CD14-positive monocyte (primary cell): ENCODE measurements at places on chromosomes 2 and 18. TPM values are rescaled to one million over a fixed set of nuclear protein-coding genes. Genes with fewer than 3 reads are reported as not detected.

Gene ANKRD29
- not detected for polyA plus RNA-seq

DNA sequence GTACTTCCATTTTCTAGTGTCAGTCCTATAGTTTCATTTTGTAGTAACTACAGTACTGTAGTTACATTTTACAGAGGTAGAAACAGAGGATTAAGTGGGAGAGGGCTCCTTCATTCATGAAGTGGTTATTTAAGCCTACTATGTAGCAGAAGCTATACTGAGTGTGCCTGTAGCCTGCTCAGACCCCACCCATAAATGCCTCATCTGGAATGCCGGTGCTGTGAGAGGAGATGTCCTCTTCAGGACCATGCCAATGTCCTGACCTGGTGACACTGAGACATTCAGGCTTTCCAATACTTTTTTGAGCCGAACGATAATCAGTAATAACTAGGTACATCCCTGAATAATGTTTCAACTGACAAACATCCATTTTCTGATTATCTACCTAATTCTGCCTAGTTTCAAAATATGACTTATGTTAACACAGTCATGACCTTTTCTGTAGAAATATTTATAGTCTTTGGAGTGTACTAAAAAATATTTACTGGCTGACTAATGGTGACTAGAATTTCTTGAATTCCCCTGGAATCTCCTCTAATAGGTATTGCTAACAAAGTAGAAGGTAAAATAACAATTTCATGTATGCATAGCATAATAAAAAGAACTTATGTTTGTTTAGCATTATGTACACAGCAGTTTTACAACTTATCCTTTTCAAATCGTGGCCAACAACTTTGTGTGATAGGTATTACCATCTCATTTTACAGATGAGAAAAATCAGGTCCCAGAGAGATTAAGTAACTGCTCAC, 10.2 kb upstream of the ARHGAP28 start:
- DNase-seq, result no peak
- H3K27me3 ChIP-seq, result no peaks in the 10 kb centered on the region
- no peaks in the 10 kb centered on the region for H3K4me1 ChIP-seq
- no peaks in the 10 kb centered on the region for H3K36me3 ChIP-seq

DNA sequence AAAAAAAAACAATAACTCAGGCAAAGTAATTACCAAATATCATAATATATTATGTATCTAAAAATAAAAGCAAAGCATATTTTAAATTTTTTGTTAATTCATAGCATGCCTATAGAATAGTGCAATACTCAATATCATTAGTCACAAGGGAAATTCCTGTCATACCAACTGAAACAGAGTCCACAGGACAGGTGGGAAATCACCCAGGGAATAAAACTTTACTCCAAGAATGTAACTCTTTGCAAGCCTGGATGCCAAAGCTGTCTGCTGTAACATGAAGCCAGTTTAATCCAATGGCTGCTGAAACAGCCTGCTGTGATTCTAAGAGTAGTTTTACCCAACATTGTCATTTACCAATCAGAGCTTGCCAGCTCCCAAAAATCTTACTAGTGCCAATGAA, 40.0 kb upstream of the SULT1C3 start:
- no peak for DNase-seq
- H3K4me3 ChIP-seq, result no peak overlapping the region
- H3K27me3 ChIP-seq, result no peaks in the 10 kb centered on the region
- no peaks in the 10 kb centered on the region for H3K36me3 ChIP-seq

- H3K4me3 ChIP-seq, result no peak overlapping the region
- peaks cover 83% of the 10 kb centered on the region for H3K27me3 ChIP-seq
- H3K4me1 ChIP-seq, result peaks cover 2% of the 10 kb centered on the region
- H3K36me3 ChIP-seq, result no peaks in the 10 kb centered on the region
- H3K27ac ChIP-seq, result no peak overlapping the region
Measured at GRCh38 chr18:5891854-5892215, 3.5 kb downstream of the TMEM200C start.

- H3K27me3 ChIP-seq, result no peaks in the 10 kb centered on the region
- no peak for DNase-seq
- no peak overlapping the region for H3K4me3 ChIP-seq
- H3K36me3 ChIP-seq, result no peaks in the 10 kb centered on the region
Measured at GRCh38 chr18:73848656-73849055, 299.0 kb downstream of the FBXO15 start.

Gene AGXT
- not detected for polyA plus RNA-seq

DNA sequence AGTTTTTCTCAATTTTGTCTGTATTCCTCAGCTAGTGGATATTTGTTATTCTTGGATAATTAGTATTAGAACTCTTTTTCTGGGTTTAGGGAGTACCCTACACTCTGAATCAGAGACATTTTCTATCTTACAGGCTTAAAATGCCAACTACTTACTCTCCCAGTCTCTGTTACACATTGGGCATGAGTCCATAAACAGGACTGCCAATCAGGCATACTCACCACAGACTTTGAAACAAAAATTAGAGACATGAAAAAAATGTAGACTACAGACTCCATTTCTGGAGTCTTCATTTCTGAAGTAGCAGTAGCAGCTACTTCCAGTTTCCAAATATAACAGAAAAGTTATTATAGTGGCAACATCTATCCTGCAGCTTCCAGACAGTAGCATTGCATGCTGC, 279.7 kb downstream of the MBD5 start:
- no peak for DNase-seq
- H3K27ac ChIP-seq, result no peak overlapping the region

Gene ANKRD62
- polyA plus RNA-seq, result not detected
